ENCODE measurements at places on chromosomes 1 and 21. TPM values are rescaled to one million over a fixed set of nuclear protein-coding genes. Genes with fewer than 3 reads are reported as not detected.

SLC44A5 gene
- total RNA-seq: 0.05 TPM

GRCh38 chr1:157105298-157105987 is 5.8 kb upstream of the ETV3L start:
- DNase-seq: no peak

GRCh38 chr1:99069146-99069545 is 64.5 kb upstream of the PLPPR5 start:
- DNase-seq: no peak

DNA sequence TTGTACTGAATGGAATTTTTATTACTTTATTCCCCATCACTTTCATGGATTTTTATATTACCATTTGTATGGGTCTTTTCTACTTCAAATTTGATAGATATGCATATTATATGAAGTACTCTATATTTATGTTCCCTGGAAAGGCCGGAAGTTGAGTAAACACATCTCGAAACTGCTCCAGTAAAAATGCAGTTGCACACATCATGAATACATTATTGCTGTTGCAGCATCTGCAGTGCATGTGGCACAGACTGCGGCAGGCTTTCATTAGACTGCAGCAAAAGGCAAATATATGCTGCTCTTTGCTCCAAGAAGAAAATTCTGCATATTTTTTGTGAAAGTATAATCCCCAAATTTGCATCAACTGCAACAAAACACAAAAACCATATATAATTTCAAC is 48.7 kb upstream of the LRRC7 start:
- no peak for DNase-seq

ST6GALNAC3 gene
- total RNA-seq: 1.8 TPM

- no peak for DNase-seq
Observed at GRCh38 chr1:111804776-111805175, 49.1 kb downstream of the DDX20 start.

GRCh38 chr1:169456029-169456428 is 28.8 kb upstream of the CCDC181 start:
- DNase-seq: no peak

DNA sequence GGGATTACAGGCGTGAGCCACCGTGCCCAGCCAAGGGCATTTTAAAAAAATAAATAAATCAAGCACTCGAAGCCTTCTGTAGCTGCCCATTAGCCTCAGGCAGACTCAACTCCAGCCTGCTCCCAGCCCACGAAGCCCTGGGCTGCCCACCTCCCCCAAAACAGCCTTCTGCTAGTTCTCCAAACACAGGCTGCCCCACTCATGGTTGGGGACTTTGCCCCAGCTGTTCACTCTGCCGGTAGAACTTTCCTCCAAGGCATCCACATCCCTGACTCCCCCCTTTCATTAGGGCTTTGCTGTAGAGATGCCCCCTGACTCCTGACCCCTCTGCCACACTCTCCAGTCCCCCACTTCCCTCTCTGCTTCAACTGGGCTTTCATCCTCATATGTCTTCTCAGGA is 29.7 kb upstream of the LAPTM5 start:
- no peak for DNase-seq

LDLRAD1 gene
- not detected for total RNA-seq

DNA sequence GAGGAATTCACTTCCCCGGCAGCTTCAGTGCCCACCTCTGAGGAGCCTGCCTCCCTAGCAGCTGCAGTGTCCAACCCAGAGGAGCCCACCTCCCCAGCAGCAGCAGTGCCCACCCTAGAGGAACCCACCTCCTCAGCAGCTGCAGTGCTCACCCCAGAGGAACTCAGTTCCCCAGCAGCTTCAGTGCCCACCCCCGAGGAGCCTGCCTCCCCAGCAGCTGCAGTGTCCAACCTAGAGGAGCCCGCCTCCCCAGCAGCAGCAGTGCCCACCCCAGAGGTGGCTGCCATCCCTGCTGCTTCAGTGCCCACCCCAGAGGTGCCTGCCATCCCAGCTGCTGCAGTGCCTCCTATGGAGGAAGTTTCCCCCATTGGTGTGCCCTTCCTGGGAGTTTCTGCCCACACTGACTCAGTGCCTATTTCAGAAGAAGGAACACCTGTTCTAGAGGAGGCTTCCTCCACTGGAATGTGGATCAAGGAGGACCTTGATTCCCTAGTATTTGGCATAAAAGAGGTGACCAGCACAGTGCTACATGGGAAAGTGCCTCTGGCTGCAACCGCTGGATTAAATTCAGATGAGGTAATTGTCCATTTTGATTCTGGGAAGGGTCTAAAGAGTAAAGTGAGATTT is 77.4 kb upstream of the BMP8A start:
- no peak for DNase-seq

GRCh38 chr1:64195081-64195395 is 8.4 kb upstream of the UBE2U start:
- DNase-seq: no peak

- no peak for DNase-seq
Observed at GRCh38 chr1:202249436-202249835, 55.8 kb downstream of the LGR6 start.

FCGR3A gene
- 9.0 TPM for total RNA-seq

Data from thymus (tissue), 14 donors.